Foreskin keratinocyte (primary cell): ENCODE measurements at places on chromosomes 7 and 10. TPM values are rescaled to one million over a fixed set of nuclear protein-coding genes. Genes with fewer than 3 reads are reported as not detected.
A peak's percentile ranks its signal among the peaks of the same experiment; 100 is the strongest.

- DNase-seq, result no peak
These were observed at the start of gene GIMAP1 for GRCh38 chr7:150716368-150716767. TSS of gene GIMAP1 (plus strand) at chr7:150716613. CDS start at chr7:150719048, 2,435 bp downstream.

DNA sequence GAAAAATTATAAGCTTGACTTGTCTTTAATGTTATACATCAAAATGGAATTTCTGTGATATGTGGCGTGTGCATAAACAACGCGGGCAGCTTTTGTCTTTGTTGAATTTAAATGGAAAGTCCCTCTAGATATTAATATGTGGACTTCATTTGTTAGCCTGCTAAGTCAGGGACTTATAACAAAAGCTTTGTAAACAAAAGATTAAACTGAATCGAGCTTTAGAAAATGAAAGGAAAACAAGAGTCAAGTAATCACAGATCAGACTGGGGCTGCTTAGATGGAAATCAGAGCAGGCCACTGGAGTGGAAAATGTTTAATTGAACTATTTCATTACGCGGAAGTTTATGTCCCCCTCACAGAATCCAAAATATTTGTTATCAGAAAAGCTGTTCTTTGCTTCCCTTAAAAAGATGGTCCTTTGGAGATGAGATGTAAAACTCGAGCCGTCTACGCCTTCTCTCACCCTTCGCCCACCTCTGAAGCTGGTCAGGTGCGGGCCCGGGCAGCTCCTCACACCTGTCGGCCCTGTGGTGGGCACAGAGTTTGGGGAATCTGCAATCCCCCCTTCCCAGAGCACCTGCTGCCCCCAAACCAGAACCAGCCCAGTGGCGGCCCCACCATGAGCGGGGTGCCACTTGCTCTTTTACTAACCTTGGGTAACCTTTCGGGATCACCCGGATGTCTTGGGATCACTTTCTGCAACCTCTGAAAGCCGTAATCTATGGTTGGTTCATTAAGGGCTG lies 116.2 kb downstream of the EBF3 start:
- DNase-seq, result no peak

GRCh38 chr10:34016576-34016975 lies 682.1 kb upstream of the NRP1 start:
- DNase-seq, result no peak

- no peak for DNase-seq
These were observed 5.5 kb upstream of the GNAT3 start for GRCh38 chr7:80517282-80517747.

DNA sequence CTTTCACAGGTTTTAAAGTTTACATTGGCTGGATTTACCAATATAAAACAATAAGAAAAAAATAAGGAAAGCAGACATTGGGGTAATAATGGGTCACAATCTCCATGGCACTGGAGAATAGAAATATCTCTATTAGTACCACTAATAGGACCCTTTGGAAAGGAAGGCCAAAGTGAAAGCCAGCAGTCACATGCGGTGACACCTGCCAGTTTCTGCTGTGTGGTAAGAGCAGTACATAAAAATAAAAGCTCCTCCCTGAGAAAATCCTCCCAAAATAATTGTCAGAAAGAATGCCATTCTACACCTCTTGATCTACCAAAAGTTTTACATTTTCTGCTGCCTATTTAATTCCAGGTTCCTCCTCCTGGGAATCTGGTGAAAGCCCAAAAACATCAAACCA lies 30.4 kb upstream of the SLC13A1 start:
- no peak for DNase-seq

PTF1A gene
- not detected in 2 replicates for total RNA-seq

TDRD1 gene
- 0.11 TPM in 1 of 2 replicates, not detected in the other for total RNA-seq

IRF5 gene
- total RNA-seq, result 0.81 and 1.1 TPM in 2 replicates

DNA sequence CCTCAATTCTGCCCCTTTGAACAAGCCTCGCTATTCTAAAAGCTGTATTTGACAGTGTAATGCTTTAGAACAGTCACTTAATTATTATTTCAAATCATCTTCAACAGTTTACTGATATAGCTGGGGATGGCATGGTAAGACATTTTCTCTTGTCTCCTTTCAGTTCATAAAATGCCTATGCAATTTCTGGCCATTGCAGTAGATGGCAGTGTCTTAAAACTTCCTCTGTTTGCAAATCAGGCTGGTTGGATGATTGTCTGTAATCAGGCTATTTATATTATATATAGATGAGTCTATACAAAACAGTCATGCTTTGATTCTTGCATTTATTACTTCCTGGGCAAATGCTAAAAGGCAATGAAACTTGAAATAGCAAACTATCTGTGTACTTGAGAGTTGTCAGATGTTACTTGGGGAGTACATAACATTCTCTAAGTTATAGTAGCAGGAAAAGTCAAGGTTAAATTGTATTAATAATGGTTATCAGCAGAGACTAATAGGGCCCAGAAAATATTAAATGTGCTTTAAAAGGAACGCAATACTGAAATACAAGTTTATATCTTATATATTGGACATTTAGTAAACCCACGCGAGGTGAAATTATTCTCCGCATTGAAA lies 55.5 kb upstream of the LHFPL3 start:
- peak; percentile 27 for DNase-seq

DNA sequence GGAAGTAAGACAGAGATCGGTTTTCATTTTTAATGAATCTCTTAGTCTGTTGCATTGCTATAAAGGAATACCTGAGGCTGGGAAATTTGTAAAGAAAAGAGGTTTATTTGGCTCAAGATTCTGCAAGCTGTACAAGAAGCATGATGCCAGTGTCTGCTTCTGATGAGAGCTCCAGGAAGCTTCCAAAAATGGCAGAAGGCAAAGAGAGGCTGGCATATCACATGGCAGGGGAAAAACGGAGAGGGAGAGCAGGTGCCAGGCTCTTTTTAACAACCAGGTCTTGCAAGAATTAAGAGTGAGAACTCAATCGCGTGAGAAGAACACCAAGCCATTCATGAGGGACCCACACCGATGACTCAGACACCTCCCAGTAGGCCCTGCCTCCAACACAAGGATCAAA lies 125.0 kb upstream of the THSD7A start:
- no peak for DNase-seq

GRCh38 chr7:141242568-141242967 lies 168.7 kb downstream of the TMEM178B start:
- DNase-seq, result no peak

DNA sequence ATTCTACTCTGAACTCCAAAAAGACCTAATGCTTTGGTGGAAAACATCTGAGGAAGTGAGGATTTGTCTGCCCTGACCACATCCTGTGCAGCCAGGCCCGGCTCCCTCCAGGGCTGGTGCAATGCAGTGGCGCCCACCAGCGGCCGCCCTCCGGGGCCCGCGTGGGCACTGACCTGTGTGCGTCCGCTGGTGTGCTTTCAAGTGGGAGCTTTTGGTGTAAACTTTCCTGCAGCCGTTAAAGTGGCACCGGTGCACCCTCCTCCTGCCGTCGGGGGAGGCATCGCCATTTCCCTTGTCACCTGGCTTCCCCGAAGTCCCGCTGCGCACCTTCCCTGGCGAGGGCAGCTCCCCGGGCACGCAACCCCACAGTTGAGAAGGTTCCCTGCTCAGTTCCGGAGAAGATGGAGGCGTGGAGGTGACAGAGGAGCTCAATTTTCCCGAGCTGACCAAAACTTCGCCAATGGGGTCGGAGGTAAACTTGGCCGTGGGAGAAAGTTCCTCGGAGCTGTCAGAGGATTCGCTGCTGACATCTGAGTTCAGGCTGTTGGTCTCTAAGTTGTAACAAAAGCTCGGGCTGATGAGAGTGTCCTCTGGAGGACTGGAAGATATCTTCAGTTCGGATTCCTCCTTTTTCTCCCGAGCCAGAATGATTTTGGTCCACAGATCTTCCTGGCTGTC lies 3.4 kb downstream of the KLF6 start:
- DNase-seq, result no peak

HDAC9 gene
- total RNA-seq, result 19.5 and 24.9 TPM in 2 replicates

NOS3 gene
- 3.4 and 5.3 TPM in 2 replicates for total RNA-seq

SPAM1 gene
- not detected in 2 replicates for total RNA-seq

DNA sequence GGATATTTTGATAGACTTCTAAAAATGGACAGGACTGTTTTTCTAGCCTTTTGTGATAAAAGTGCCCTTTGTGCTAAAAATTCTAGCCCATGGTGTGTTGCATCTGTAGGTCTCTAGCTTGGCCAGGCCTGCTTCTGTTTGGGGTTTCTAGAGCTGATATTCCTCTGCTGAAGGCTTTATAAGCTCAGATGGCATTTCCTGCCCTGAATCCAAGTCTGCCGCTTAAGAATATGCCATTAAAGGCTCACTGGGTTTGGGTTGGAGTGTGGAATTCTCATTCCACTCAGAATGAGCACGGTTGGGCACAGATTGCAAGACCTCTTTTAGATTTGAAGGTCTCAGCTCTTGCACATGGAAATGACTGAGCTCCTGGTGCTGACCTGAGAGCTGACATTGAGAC lies 49.4 kb upstream of the IGFBP3 start:
- no peak for DNase-seq

DNA sequence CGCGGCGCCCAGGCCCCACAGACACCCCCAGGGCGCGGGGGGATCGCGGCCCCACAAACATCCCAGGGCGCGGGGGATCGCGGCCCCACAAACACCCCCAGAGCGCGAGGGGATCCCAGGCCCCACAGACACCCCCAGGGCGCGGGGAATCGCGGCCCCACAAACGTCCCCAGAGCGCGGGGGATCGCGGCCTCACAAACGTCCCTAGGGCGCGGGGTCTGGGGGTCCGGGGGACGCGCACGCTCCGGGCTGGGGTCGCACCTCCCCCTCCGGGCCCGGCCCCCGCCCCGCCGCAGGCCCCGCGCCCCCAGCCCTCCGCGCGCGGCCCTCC lies 382 bp downstream of the DIP2C start:
- DNase-seq, result no peak

MYO1G gene
- total RNA-seq, result 0.04 and 0.10 TPM in 2 replicates

PIP gene
- total RNA-seq, result not detected in 2 replicates

DNA sequence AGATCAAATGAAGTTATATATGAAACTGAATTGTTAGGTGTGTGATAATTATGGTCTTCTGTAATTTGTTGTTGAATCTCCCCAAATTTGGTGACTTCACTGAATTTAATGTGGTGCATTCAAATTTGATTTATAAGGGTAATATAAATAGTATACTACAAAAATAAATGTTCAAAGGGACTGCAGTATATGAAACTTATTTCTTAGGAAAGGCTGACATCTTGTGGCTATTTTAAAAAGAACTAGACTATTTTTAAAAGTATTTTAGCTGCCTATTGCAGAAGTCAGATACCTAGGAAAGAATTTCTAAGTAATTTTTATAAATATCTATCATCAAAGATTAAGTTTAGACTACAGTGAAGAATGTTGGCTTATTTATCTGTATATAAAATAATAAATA lies 36.6 kb downstream of the ATRNL1 start:
- DNase-seq, result no peak

HECW1 gene
- not detected in 2 replicates for total RNA-seq

C7orf57 gene
- 0.28 and 0.44 TPM in 2 replicates for total RNA-seq

DNA sequence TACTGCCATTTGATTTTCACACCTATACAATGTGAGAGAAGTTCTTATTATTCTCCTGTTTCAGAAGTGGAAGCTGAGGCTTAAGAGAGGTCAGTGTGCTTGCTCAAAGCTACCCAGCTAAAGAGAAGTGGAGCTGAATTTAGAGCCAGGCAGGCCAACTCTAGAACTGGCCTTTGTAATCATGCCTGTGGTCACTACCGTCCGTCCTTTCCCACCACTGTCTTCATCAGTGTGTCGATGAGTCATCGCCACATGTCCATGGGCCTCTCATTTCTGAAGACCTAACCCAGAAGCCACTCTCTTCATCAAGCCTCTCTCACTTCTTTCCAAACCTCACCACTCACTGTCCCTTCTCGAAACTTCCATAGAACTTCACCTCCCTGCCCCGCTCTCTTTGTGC lies 237.8 kb downstream of the KIAA1217 start:
- DNase-seq, result no peak

DNA sequence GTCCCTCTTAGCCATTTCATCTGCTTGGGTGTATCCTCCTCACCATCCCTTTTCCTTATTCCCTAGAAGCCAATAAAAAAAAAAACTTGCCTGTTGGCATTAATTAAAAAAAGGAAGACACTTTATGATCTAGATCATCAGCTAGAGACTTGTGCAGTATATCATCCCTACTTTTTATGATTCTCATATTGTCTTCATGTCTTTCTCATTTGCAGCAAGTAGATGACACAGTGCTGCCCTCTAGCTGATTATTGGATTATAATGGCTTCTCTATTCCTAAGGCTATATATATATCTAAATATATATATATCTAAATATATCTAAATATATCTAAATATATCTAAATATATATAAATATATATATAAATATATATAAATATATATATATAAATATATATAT lies 272.4 kb upstream of the LRGUK start:
- peak; percentile 19 for DNase-seq

- DNase-seq, result no peak
These were observed 82.5 kb upstream of the SP4 start for GRCh38 chr7:21345361-21345760.

DLX5 gene
- total RNA-seq, result 0.28 and 0.37 TPM in 2 replicates

GRCh38 chr10:128476368-128476725 lies 350.1 kb upstream of the MKI67 start:
- no peak for DNase-seq

BICC1 gene
- total RNA-seq, result 1.2 and 2.0 TPM in 2 replicates

SOSTDC1 gene
- 0.07 TPM in 1 of 2 replicates, not detected in the other for total RNA-seq

- DNase-seq, result no peak
These were observed 382 bp upstream of the MBLAC1 start for GRCh38 chr7:100126239-100126930.

DNA sequence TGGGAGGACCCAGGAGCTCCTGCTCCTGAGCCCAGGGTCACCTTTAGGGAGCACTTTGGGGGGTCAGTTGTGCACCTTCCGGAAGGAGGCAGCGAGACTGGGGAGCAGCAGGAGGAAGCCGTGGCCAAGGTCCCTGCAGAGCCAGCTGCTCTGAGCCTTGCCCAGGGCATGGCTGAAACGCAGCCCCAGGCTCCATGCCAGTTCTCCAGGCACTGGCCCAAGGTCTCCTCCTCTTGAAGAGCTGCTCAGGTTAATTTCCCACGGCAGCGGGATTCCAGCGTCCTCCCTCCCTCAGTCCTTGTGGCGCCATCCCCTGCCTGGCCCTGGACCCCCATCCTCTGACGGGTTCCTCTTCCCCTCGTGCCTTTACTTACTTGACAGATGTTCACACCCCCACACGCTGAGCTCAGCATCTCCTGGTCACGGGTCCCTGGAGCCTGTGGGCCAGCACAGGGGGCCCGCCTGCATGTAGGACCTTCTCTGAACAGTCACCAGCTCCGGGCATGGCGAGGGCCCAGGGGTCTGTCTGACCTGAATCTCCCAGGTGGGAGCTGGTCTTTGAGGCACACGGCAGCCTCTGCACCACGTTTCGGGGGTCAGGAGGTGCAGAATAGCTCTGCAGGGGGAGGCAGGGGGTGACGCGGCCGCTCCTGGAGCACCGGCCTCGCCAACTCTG lies 16.7 kb upstream of the CFAP46 start:
- no peak for DNase-seq

SGCE gene
- 31.6 and 35.5 TPM in 2 replicates for total RNA-seq

GPAM gene
- 6.7 and 7.4 TPM in 2 replicates for total RNA-seq
